ENCODE measurements at places on chromosomes 2 and 18.

DNA sequence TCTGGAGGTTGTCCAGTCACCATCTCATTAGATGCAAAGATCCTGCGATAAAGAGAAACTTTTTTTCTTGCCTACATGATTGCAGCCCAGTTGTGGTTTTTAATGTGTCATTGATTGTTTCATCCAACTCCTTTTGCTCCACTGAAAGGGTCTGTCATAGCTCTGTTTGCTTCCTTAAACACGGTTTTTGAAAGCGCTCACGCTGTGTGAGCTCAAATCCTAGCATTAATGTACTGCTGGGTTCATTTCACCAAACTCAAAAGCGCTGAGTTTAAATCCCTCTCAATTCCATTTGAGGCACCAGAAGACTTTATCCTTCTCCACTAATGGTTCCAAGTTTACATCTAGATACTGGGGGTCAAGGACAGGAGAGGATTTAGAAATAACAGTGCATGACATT, 53.6 kb downstream of the CDK15 start:
- DNase-seq, result no peak

DNA sequence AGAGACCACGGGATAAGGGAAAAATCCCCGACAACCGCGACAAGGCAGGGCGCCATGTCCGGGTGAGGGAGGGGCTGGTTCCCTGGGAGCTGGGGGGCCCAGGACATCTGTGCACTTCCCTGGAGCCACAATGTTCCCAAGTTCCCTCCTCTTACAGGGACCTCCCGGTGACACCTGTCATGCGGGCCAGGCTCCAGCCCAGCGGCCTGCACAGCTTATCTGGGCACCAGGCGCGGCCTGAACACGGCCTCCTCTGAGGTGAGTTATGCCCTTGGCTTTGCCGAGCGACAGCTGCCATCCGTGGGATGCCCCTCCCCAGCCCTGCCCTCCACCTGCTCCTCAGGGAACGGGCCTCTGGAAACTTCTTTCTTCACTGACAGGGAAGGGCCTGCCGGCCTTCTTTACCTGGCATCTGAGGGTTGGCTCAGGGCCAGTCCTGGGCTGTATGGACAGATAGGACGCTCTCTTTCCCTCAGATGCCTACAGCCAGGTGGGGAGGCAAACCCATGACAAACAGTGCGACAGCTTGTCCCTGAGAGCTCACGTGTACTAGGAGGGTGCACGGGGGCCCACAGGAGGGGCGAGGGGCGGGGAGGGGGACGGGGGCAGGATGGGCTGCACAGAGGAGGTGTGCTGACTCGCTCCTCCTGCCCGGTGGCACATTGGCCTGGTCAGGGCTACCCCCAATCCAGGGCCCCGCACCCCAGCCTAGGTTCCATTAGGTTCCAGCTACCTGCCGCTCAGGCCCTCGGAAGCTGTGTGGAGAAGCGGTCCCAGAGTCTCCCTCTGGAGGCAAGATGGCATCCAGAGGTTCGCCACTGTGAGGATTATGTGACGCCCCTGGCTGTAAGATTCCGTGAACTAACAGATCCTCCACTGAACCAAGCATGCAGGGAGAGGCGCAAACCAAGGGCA, 34.9 kb upstream of the HPCAL1 start:
- no peak for DNase-seq

DNA sequence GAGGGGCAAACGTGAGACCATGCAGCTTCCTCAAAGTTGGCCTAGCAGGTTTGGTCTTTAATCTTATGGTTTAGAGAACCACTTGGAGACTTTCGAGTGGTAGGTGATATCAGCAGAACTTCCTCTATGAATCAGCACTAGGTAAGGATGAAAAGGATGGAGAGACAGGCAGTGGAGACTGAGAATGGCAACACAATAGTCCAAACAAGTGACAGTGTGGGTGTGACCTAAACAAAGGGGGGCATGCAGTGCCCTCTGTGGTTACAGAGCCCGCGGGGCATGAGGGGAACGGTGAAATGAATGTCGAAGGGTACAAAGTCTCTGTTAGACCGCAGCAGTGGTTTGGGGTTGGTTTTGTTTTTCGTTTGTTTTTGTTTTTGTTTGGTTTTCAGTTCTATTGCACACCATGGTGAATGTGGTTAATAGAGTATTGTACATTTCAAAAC, 143.9 kb downstream of the L3MBTL4 start:
- no peak for DNase-seq

DNA sequence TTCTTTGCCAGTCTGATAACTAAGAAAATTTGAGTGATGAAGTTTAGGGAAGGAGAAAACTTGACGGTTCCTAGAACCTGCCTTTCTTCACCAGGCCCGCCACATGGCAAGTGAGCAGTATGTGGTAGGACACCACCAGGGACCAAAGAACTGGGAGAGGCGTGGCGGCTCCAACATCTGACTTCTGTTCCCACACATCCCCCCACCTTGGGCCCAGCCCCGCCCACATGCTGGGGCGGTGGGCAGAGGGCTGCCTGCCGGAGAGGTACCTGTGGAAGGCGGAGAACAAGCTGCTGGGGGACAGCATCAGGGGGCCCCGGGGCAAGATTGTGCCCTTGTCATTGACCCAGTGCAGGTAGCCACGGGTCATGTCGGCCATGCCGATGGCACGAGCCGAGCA, 75.0 kb downstream of the EMILIN2 start:
- DNase-seq, result no peak

DNA sequence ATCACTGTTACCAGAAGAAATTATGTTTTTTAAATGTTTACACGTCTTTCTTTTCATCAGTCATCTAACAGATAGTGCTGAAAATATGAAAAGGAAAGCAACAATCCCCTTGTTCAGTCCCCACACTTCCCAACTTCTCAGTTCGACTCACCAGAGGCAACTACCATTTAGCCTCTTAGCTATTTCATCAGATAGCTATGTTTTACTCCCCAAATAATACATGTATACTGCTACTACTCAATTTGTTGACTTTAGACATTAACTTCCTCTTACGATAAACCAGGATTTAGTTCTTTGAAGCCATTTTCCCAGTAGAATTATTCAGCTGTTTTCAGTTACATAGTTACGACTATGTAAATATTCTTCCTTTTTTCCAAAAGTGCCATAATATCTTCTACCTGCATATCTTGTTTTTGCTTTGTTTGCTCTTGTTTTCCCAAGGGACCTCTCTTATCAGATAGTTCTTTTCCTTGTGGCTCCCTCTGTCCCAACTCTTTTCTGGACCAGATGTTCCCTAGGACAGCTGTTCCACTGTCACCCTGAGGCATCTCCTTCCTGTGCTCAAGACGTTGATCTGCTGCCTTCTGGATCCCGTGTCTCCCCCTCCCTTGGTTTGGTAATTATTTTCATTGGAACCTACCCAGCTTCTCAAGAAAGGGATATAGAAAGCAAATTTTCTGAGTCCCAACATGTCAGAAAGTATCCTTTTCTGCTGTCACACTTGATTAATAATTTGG, 289.3 kb upstream of the TANK start:
- no peak for DNase-seq

DNA sequence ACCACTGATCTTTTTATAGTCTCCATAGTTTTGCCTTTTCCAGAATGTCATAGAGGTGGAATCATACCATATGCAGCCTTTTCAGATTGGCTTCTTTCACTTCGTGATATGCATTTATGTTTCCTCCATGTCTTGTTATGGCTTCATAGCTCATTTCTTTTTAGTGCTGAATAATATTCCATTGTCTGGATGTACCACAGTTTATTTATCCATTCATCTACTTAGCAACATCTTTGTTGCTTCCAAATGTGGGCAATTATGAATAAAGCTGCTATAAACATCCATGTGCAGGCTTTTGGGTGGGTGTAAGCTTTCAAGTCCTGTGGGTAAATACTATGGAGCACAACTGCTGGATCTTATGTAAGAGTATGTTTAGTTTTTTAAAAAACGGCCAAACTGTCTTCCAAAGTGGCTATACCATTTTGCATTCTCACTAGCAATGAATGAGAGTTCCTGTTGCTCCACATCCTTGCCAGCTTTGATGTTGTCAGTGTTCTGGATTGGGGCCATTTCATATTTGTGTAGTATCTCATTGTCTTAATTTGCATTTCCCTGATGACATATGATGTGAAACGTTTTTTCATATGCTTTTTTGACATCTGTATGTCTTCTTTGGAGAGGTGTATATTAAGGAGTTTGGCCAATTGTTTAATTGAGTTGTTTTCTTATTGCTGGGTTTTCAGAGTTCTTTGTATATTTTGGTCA, 20.6 kb downstream of the STPG4 start:
- no peak for DNase-seq

DNA sequence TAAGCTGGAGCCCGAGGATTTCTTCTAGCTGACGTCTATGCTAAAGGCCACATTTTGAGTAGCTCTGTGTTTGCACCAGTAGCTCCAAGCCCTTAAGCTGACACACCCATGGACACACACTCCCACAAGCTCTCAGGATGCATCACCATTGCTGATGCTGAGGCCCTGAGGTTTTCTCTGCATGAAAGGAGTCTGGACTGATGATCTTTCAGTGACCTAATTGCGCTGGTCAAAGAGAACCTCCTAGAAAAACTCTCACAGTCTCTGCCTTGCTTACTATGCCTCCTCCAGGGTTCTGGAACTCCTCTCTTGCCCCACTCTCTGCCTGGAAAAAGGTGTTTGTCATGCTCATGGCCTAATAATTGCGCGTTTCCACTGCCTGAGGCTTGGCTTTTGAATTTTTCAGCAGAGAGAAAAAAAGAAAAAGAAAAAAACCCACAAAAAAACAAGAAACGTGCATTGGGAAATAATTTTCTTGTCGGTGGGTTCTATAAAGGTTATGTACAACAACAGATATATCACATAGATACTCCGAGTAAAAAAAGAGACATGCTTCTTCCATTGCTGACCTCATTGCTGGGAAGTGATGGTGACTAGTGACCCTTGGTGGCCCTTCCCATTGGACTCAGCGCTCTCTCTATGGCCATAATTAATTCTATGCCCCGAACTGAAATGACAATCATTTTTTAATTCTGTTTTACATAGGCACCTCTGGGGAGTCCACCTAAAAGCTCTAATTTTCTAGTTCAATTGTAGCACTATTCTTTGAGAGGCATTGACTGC, 297.0 kb downstream of the TDRD15 start:
- no peak for DNase-seq

DNA sequence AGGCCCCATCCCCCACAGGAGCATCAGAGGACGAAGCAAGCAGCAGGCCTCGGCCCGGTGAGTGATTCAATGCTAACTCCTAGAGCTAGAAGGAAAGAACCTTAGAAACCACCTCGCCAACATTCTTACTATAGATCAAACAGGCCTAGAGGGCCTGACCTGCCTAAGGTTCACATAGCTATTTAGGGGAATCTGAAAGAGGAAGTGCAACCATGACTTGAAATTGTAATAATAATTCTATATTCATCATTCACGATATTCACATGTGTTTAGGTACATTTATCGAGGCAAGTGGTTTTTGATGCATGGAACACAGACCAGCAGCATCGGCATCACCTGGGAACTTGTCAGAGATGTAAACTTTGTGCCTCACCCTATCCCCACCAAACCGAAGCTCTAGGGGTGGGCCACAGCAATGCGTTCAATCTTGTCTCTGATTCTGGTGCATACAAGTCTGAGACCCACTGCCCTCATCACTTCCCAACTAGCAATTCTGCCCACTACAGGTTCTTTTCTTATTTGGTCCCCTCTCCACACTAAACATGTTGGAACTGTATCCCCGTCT, 78.0 kb upstream of the DNMT3A start:
- DNase-seq, result no peak

DNA sequence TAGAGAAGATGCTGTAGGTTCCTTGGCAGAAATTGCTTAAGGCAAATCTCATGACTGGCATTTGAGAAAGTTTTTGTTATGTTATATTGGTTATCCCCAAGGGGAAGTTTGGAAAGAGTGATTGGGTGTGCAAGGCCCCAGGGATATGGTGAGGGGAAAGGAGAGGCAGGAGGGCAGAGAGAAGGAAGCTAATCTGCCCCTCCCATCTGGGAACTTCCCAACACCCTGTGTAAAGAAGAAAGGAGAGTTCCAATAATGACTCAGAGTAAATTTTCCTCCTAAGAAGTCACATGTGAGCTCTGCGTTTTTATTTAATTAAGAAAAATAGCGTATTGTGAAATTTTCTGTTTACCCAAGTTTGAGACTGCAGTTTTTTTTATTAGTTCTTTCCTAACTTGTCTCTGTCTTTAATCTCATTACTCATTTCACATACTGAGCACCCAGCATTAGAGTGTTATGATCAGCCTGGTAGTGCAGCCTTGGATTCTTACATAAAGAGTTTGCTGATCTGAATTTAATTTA, 3.1 kb upstream of the KYNU start:
- DNase-seq, result no peak

DNA sequence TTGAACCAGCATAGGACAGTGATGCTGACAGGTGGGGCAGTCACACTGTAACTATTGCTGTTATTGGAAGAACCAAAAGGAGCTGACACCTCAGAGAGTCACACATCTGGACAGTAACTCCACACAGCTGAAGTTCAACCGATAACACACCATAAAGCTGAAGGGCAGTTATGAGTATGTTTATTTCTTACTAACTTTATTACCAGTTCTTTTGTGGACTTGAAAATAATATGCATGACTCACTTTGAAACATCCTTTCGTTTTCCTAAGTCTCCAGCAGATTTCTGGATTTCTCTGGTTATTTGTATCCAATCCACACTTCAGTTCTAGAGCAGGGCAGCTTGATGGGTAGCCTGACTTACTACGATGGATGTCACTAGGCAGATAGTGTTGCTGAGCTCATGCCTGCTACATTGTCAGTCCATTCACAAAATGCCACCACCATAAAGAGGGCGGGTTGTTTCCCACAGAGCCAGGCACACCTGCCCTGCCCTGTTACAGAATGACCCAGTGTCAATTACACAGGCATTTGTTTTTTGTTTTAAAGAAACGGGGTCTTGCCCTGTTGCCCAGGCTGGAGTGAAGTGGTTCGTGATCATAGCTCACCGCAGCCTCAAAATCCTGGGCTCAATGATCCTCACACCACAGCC, 8.4 kb upstream of the AGBL5 start:
- no peak for DNase-seq

- no peak for DNase-seq
Measured at GRCh38 chr2:101827246-101827645, 129.7 kb downstream of the MAP4K4 start.

GRCh38 chr18:76589316-76589715, 94.3 kb upstream of the ZNF516 start:
- DNase-seq, result no peak

Data from stimulated activated CD8-positive, alpha-beta memory T cell treated with anti-CD3 and anti-CD28 coated beads, Interleukin-12 subunit alpha, Interleukin-12 subunit beta, amount 100 ng/mL, for 4 hours (primary cell).